ENCODE measurements at places on chromosomes 13 and 19. TPM values are rescaled to one million over a fixed set of nuclear protein-coding genes. Genes with fewer than 3 reads are reported as not detected.

C19orf25 gene
- polyA plus RNA-seq, result 40.8 TPM

KCTD15 gene
- polyA plus RNA-seq, result 19.6 TPM

DNA sequence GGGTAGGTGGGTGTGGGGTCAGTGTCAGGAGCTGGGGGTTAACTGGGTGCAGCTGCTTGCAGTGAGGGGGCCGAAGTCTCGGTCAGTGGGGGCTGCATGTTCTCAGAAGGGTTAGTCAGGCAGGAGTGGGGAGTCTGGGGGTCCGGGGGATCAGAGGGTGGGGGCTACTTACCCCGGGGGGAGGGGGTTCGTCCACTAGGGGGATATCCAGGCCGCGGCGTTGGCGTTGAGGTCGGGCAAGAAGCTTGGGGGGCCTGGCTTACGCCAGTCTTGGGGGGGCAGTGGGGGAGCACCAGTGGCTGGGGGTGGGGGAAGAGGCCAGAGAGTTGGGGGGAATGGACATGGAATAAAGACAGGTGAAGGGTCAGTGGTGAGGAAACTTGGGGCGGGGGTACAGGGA, 9.1 kb downstream of the KCNC3 start:
- no peaks in the 10 kb centered on the region for H3K36me3 ChIP-seq
- peaks cover 8% of the 10 kb centered on the region for H3K27me3 ChIP-seq
- H3K4me1 ChIP-seq, result no peaks in the 10 kb centered on the region
- H3K4me3 ChIP-seq, result no peak overlapping the region

INSL3 gene
- polyA plus RNA-seq, result not detected

DNA sequence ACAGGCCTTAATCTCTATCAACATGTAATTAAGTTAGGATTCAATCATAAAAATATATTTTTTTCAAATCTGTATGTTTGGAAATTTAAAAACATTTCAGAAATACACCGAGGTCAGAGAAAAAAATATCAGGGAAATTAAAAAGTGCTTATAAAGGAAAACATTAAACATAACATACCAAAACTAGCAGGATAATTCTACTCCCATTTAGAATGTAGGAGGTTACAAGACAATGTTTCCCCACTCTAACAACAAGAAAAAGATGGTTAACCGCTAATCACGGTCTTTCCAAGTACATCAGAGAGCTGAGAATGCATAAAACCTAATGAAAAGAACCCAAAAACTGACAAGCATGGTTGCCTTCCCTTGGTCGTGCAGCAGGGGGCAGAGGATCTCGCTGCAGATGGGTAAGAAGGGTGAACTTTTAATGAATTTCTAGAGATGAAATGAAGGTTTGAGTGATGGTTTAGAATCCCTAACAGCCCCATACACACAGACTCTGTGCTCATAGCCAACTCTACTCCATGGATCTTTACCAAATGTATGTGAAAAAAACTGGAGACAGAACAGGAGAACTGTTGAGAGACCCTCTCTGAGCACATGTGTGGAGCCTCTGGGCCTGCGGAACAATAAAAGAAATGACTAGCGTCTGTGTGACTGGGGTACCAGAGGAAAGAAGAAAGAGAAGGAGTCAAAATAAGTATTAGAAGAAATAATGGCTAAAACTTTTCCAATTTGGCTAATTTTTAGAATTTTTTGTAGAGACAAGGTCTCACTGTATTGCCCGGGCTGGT, 51.3 kb upstream of the LSM14A start:
- H3K27me3 ChIP-seq, result peaks cover 17% of the 10 kb centered on the region
- H3K4me1 ChIP-seq, result no peaks in the 10 kb centered on the region
- no peaks in the 10 kb centered on the region for H3K36me3 ChIP-seq
- no peak overlapping the region for H3K4me3 ChIP-seq
- no peak overlapping the region for H3K27ac ChIP-seq

EDDM13 gene
- polyA plus RNA-seq, result not detected

All from IMR-90 (cell line).